ENCODE measurements at places on chromosomes 3 and 15.

- DNase-seq = no peak
These were observed 1.2 kb downstream of the CPA3 start for GRCh38 chr3:148866261-148866660.

GRCh38 chr3:183360971-183361624 lies 67.3 kb downstream of the MCF2L2 start:
- no peak for DNase-seq

DNA sequence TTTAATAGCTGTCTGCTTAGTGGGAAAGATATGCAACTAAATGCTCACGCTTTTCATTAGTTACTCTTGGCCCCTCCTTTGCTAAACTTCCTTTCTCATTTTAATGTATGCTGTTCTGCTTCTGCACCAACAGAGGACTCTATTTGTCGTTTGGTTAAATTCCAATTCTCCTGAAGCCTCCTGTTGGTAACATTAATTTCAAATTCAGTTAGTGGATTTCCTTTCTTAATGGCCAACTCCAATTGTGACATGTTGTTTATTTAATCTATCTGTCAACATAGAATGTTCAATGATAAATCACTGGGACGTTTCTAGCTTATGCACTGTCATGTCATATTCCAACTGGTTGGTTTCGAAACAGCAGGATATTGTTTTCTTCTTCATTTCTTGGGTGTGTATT lies 467.4 kb upstream of the BCHE start:
- peak; percentile 18 for DNase-seq

- DNase-seq = no peak
These were observed 68.4 kb downstream of the MINDY2 start for GRCh38 chr15:58839485-58839884.

DNA sequence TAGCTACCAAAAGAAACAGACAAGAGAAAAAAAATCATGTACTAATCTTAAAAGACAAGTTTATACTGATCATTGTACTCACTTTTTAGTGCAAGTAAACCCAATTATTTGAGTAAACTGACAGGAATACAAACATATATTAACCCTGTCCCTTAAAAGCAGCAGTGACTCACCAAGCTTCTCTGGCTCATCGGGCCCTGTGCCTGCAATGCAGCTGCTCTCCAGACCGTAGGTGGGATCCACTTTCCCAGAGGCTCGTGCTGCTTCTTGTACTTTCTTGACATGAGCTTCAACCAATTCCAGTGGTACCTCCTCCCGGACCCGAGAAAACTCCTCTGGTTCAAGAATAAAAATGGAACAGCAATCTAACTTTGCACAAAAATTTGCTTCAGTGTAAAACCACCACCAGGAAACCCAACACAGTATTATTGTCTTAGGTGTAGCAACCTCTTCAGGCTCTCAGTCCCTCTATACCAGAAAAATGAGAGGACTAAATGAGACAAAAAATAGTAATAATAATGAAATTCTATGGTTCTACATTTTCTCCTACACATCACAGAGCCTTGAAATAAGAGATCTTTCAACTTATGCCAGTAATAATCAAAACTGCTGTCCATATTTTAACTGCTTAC lies 82.6 kb upstream of the CSPG5 start:
- no peak for DNase-seq

DNA sequence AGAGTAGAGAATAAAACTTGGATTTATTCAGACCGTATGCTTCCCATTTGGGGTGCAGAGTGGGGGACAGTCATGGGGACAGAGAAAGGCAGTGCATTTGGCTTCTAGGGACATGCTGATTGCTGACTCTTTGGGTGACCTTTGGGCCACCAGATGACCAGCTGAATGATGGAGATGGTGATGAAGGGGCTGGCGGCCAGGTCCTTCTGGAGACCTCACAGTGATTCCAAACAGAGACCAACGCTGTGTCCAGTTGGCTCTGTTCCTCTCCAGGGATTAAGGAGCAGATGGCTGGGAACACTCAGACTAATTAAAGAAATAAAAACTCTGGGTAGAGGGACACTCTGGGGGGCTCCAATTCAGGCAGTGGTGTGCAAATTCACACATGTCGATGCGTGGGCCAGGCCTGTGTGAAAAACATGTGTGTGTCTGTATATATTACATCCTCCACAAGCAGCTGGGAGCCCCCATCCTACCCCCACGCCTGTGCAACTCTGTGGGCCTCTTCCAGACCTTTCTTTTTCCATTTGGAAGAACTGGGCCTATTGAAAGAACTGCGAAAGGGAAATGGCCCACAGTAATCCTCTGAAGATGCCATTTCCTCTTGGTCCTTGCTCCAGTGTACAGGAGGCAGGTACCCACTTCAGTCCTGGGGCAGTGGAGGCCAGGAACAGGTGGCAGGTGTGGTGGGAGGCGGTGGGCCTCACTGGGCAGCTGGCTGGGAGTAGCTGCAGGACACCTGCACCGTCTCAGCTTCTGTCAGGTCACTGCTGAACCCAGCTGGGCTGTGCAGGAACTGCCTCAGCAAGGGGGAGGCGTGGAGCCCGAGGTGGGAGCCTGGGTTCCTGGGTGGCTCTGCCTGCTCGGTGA lies 8.9 kb downstream of the XIRP1 start:
- DNase-seq = no peak

DNA sequence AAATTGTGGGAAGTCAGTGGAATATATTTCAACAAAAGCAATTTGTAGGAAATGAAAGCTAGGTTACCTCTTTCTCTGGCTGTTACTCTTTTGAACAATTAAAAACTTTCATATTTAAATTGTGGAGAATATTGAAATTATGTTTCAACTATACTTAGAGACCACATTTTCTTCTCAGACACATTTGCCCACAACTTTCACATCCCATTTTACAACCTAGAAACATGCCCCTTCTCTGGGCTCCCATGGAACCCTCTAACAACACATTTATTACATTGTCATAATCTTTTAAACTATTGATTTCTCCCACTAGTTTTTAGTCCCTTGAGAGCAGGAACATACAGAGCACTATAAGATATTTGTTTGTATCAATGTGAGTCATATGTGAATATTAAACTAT lies 211.7 kb upstream of the TTC14 start:
- DNase-seq = no peak

GRCh38 chr3:63764511-63764910 lies 54.6 kb upstream of the C3orf49 start:
- DNase-seq = no peak

- DNase-seq = no peak
These were observed 426.4 kb downstream of the NLGN1 start for GRCh38 chr3:173823911-173824460.

GRCh38 chr3:64270142-64270865 lies 45.0 kb upstream of the PRICKLE2 start:
- no peak for DNase-seq

Data from NCI-H1417 (cell line).